Peyer's patch (tissue), 4 donors: ENCODE measurements at places on chromosomes 3 and 15.

- H3K4me3 ChIP-seq = no peak overlapping the region
- H3K4me1 ChIP-seq = no peaks in the 10 kb centered on the region
- DNase-seq = no peak
- H3K27ac ChIP-seq = peak overlapping the region; percentile 58
Measured at GRCh38 chr3:11601446-11602238, 42.1 kb downstream of the VGLL4 start.

GRCh38 chr3:30426293-30426993 is 180.0 kb upstream of the TGFBR2 start:
- DNase-seq = peak; percentile 54
- no peaks in the 10 kb centered on the region for H3K4me1 ChIP-seq
- H3K36me3 ChIP-seq = no peaks in the 10 kb centered on the region
- H3K27ac ChIP-seq = no peak overlapping the region
- H3K27me3 ChIP-seq = no peaks in the 10 kb centered on the region

DNA sequence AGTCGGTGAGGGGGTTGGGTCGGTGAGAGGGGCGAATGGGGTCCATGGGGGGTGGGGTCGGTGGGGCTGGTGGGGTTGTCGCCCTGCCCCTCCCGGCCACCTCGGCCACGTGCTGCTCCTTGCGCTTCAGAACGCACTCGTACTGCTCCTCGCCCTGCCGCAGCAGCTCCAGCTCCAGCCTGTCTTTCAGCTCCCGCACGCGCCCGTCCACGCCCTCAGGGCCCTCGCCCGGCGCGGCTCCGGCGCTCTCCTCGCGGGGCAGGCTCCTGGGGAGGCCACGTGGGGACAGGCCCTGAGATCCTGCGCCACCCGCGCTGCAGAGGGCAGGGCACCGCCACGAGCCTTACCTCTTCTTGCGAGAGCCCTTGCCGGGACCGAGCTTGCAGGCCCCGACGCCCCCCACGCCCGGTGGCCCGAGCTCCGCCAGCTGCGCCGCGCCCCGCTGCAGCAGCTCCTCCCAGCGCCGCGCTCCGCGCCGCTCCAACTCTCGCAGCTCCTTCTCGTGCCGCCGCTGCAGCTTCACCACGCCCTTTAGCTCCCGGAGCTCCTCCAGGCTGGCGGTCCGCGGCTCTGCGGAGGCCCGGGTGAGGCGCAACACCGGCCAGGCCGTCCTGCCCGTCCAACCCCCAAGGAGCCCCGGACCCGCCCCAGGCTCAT is 8.2 kb upstream of the ANKRD63 start:
- no peaks in the 10 kb centered on the region for H3K27me3 ChIP-seq
- peak; percentile 77 for DNase-seq
- no peak overlapping the region for H3K27ac ChIP-seq
- H3K4me1 ChIP-seq = no peaks in the 10 kb centered on the region
- no peak overlapping the region for H3K4me3 ChIP-seq

- H3K4me3 ChIP-seq = no peak overlapping the region
- H3K27ac ChIP-seq = no peak overlapping the region
- DNase-seq = no peak
- H3K4me1 ChIP-seq = no peaks in the 10 kb centered on the region
- no peaks in the 10 kb centered on the region for H3K36me3 ChIP-seq
Measured at GRCh38 chr3:17645074-17645698, 97.2 kb downstream of the TBC1D5 start.

GRCh38 chr15:40037721-40038120 is 1.3 kb downstream of the SRP14 start:
- no peaks in the 10 kb centered on the region for H3K36me3 ChIP-seq
- DNase-seq = no peak
- peak overlapping the region; percentile 73 for H3K4me3 ChIP-seq
- no peaks in the 10 kb centered on the region for H3K4me1 ChIP-seq
- no peaks in the 10 kb centered on the region for H3K27me3 ChIP-seq
- peak overlapping the region; percentile 88 for H3K27ac ChIP-seq

DNA sequence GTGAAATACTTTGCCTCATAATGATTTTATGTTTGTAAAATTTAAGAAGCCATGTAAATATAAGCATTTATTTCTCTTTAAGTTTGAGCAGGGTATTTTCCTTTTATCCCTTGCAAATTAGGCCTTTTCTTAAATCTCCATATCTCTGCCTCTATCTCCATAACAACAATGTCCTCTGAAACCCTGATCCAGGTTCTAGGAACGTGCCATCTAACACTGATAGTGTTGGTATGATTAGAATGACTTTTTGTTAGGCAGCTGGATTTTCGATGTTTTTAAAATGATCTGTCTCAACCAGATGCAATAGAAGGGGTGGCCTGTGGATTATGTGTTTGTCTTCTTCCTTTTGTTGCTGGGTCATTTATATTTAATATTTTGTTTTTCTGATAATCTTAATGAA is 77.9 kb downstream of the TRPC1 start:
- H3K36me3 ChIP-seq = no peaks in the 10 kb centered on the region
- H3K27me3 ChIP-seq = no peaks in the 10 kb centered on the region
- no peaks in the 10 kb centered on the region for H3K4me1 ChIP-seq
- no peak overlapping the region for H3K4me3 ChIP-seq

DNA sequence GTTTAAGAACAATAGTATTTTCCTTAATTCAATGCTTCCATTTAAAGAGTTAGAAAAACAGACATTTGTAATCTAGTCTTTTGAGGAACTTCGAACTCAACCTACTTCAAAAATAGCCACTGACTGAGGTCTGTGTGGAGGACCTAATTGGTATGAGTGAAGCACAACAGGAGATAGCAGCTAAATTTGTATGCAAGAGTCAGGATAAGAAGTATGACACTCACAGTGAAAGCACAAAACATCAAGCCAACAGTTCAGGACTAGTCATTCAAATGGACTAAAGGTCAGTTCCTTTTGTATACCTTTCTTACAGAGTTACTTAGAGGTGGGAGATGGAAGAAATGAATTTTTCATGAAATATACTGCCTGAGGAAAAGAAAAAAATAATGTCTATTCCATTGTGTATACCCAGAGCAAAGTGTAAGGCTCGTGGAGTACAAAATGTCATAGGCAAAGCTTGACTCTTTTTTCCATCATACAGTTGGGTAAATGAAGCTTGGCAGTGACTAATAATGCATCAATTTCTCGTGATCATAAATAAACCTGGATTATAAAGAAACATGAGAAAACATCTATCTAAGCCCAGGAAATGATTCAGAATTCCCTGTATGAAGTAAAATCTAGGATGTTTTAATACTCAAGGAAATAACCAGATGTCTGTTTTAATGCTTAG is 1005.2 kb upstream of the CADM2 start:
- no peak overlapping the region for H3K27ac ChIP-seq
- H3K4me3 ChIP-seq = no peak overlapping the region
- H3K27me3 ChIP-seq = no peaks in the 10 kb centered on the region
- DNase-seq = no peak
- H3K36me3 ChIP-seq = no peaks in the 10 kb centered on the region
- H3K4me1 ChIP-seq = no peaks in the 10 kb centered on the region

GRCh38 chr3:30675006-30675405 is 68.6 kb downstream of the TGFBR2 start:
- DNase-seq = no peak
- peaks cover 73% of the 10 kb centered on the region for H3K36me3 ChIP-seq
- no peaks in the 10 kb centered on the region for H3K4me1 ChIP-seq
- H3K27ac ChIP-seq = no peak overlapping the region
- H3K27me3 ChIP-seq = no peaks in the 10 kb centered on the region

GRCh38 chr15:44956388-44956787 is at the start of gene TERB2:
TSS of gene TERB2 (plus strand) at chr15:44956687. CDS start at chr15:44956719, 32 bp downstream.
- H3K36me3 ChIP-seq = no peaks in the 10 kb centered on the region
- no peak within 1 kb of the TSS for H3K27ac ChIP-seq
- no peaks in the 10 kb centered on the region for H3K27me3 ChIP-seq
- H3K4me3 ChIP-seq = no peak within 1 kb of the TSS
- no peaks in the 10 kb centered on the region for H3K4me1 ChIP-seq
- no peak for DNase-seq

DNA sequence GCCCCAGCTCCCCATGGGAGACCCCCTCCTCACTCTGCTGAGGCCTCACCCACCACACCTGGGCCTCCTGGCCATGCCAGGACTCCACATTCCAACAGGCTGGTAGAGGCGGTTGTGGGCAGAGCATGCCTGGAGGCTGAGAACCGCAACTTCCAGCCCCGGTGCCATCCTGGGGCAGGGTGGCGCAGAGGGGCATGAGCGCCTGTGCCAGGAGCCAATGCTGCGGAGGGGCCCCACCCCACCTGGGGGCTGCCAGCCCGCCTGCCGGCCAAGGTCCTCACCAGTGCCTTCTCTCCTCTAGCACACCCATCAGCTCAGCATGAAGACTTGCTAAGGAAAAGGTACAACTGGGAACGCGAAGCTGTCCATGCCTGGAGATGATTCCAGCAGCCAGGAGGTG is 34.3 kb upstream of the SLC6A6 start:
- H3K4me3 ChIP-seq = no peak overlapping the region
- H3K27me3 ChIP-seq = no peaks in the 10 kb centered on the region
- H3K27ac ChIP-seq = no peak overlapping the region
- H3K4me1 ChIP-seq = no peaks in the 10 kb centered on the region
- H3K36me3 ChIP-seq = no peaks in the 10 kb centered on the region
- DNase-seq = no peak

GRCh38 chr3:106332884-106333283 is 464.1 kb upstream of the CBLB start:
- DNase-seq = no peak
- H3K4me3 ChIP-seq = no peak overlapping the region
- H3K4me1 ChIP-seq = no peaks in the 10 kb centered on the region
- H3K36me3 ChIP-seq = no peaks in the 10 kb centered on the region
- no peaks in the 10 kb centered on the region for H3K27me3 ChIP-seq
